GM12892 (cell line): ENCODE measurements at places on chromosomes 3 and 15.

GRCh38 chr3:104825116-104825515, 541.6 kb upstream of the ALCAM start:
- DNase-seq, result no peak

GRCh38 chr3:13045241-13045903, 27.9 kb downstream of the IQSEC1 start:
- DNase-seq, result no peak

- no peak for DNase-seq
These were observed 50.1 kb downstream of the RYR3 start for GRCh38 chr15:33360886-33361285.

GRCh38 chr15:67109141-67110034, 44.0 kb downstream of the SMAD3 start:
- no peak for DNase-seq

DNA sequence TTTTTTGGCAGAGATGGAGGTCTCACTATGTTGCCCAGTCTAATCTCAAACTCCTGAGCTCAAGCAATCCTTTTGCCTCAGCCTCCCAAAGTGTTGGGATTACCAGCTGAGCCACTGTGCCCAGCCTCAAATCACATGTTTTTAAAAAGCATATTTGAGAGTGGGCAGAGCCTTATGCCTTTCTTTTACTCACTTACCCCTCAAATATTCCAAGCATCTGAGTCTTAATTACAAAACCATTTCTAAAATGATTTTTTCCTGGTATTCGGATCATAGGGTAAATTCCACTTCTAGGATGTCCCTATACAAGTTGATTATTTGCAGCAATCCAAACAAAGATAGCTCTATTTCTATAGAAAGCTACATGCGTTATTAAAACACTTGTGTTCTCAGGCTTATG, 106.1 kb downstream of the RFTN1 start:
- no peak for DNase-seq

- no peak for DNase-seq
These were observed 4.8 kb downstream of the VEPH1 start for GRCh38 chr3:157498371-157498770.

GRCh38 chr3:172726380-172726779, 15.5 kb upstream of the NCEH1 start:
- no peak for DNase-seq

GRCh38 chr3:45367453-45367871, 20.9 kb upstream of the LARS2 start:
- DNase-seq, result no peak

GRCh38 chr3:132311841-132312240, 5.4 kb upstream of the ACP3 start:
- DNase-seq, result no peak

DNA sequence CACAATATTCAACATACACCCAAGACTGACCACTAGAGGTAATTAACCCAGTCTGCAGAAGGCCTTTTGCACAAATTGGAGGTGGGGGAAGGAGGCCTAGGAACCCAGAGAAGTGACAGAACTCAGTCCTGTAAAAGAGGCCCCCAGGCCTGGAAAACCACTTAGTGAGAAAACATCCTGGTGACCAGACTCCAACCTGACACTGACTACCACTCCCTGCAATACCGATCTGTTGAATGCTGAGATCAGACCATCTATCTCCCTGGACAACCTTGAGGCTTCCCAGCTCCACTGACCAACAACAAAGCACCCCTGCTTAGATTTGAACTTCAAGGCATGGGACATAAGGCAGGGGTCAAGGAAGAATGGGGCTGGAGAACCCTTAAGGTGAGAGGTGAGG, 261.9 kb upstream of the WNT5A start:
- DNase-seq, result no peak

DNA sequence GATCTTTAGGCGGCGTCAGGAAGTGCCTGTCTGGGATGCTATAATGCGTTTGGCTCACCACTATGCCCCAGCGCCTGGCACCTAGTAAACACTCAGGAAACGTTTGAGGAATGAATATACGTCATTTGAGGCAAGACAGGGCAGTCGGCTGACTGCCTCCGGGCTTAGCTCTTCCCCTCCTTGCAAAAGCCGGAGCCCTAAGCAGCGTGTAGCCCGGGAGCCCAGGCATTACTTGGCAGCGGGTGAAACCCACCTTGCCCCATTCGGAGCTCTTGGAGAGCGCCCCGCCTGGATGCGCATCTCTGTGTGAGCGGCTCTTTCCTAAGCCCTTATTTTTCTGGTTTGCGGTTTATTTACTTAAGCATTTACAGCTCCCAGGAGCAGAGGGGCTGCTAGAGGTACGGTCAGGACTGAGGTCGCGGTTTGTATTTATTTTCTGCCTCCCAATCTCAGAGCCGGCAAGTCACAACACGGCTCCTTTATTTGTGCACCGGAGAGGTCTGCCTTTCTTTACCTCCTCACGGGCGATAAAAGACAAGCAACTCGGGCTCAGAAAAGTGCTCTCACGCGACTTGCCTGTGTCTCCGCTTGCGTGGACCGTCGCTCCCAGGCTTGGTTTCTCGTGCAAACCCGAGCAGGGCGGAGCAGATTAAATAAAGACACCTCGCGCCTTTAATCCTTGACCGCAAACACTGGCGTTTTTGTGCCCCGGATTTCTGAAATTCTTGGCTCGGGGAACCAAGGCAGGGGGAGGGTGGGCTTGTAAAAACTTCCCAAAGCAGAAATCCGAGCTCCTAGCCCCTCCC, 737 bp upstream of the ITPR1 start:
- no peak for DNase-seq

DNA sequence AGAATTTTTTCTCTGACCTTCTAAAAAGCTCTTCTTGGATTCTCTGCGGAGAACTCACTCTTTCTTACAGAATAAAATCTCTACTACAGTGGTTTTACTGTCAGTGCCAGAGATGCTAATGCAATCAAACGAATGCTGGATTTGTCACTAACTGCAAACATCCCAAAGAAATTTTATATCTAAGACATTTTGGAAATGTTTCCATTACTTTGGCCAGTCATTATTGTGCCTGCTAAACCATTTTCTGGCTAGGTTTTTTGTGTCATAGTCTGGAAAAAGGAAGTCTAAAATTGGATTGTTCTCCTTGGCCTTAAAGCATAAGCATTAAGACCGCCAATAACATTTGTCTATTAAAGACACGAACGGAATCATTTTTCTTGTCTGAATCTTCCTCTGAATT, 54.0 kb downstream of the PLOD2 start:
- DNase-seq, result no peak

DNA sequence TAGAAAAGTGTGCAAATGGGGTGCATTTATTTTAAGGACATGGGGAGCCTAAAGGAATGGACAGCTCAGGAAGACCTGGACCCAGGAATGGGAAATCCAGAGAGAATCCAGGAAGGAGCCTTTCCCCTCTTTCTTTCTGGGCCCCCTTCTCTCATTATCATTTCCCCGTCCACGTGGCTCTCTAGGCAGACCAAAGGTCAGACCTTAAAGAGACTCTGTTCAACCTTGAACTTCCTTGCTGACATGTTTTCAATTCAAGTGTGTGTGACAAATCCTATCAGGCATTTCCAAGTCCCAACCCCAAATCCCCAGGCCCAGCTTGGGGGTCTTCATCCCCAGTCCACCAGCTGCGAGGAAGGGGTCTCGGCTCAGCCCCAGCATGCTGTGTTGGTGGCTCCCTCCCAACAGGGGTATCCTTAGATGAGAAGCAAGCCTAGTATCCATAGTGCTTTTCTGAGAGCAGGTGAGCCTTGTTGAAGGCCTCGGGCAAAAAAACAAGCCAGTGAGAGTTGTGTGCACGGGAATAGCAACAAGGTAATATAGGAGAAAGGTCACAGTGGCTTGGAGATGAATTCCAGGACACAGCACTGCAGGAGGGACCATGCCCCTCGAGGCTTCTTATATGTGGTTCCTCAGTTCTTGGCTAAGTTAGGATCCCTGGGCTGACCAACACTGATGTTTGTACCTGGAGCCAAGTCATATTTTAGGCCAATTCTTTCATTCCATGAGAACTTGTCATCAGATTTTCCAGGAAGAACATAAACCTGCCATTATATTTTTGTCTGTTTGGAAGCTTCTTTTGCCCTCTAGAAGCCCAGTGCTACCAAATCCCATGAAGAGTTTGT, 130.0 kb downstream of the ASB7 start:
- DNase-seq, result no peak

DNA sequence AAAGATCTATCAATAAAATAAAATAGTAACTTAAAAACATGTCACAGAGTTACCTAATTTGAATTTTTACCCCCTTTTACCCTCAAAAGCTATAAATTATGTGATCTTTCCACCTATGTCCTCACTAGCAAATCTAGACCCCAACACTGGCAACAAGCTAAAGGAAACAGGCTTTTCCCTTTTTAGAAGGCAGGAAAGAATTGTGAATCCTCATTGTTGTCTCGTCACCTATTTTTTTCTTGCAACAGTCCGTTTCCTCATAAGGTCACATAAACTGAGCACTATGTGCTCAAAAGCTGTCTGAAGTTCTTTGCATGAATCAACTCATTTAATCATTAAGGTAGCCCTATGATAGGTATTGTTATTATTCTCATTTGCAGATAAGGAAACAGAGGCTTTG, 34.6 kb upstream of the DAZL start:
- no peak for DNase-seq

DNA sequence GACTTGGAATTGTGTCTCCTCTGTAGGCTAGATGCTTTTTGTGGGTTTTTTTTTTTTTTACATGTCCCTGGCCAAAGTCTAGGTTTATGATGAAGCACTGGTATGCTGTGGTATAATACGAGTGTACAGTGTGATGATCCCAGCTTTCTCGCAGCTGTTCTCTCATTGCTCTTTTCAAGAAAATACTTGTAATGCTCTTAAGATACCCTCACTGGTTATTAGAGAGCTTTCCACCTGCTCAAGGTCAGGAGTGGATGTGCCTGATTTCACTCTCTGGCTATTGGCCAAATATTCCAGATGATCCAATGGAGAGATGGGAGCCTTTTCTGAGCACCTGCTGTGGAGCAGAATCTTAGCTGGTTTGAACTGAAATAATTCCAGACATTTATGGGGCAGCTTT, 215.1 kb downstream of the MYRIP start:
- no peak for DNase-seq

GRCh38 chr3:182023843-182024242, 312.1 kb downstream of the SOX2 start:
- DNase-seq, result no peak

GRCh38 chr15:79430901-79431635, 1.1 kb upstream of the MINAR1 start:
- no peak for DNase-seq

DNA sequence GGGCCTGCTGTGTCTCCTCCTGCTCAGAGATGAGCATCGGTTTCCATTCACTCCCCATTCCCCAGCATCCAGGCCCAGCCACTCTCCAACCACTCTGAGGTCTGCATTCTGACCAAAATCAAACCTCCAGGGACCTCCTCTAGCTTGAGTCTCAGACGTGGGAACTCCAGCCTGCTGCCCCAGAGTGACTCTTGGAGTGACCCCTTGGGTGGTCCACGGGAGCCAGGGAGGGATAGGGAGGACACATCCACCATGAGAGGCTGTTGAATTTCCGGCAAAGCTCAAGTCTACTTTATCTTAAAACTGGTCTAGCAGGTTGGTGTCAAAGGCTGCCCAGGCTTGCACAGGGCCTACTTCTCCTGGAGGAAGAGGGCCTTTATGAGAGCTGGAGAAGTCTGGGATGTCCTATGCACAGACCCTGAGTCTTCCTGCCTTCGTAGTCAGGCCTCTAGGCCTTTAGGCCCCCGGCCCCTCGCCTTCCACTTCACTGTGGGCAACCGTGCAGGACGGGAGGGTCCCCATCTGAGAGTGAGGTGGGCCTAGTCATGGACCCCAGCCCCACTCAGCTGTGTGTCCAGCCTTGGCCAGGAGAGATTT, 8.9 kb downstream of the CISH start:
- DNase-seq, result no peak

GRCh38 chr3:125316949-125317348, 58.2 kb downstream of the ZNF148 start:
- no peak for DNase-seq

DNA sequence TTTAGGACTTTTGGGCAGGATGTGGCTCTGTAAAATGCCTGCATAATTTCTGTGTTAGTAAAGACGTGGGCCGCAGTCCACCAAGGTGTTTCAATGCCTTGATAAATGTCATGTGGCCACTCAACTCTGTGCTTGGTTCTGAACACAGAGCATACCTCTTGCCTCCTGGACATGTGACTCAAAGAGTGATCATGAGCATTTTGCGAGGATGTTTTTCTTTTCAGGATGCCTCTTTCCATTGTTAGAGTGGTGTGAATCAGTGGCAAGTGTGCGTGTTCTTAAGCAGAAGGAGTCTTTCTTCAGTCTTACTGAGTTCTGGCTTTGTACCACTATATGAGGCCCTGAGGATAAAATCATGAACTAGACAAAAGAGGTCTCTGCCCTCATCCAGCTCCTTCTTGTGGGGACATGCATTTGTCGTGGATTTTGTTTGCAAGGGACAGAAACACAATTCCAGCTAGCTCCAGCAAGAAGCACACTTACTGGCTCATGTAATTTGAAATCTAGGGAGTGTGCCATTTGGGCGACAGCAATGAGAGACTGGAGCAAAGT, 363.4 kb downstream of the LRTM1 start:
- no peak for DNase-seq

- DNase-seq, result peak; percentile 2
These were observed 356.8 kb upstream of the NR2F2 start for GRCh38 chr15:95973566-95974256.

- DNase-seq, result peak; percentile 61
These were observed 345 bp upstream of the CDV3 start for GRCh38 chr3:133573054-133573628.

DNA sequence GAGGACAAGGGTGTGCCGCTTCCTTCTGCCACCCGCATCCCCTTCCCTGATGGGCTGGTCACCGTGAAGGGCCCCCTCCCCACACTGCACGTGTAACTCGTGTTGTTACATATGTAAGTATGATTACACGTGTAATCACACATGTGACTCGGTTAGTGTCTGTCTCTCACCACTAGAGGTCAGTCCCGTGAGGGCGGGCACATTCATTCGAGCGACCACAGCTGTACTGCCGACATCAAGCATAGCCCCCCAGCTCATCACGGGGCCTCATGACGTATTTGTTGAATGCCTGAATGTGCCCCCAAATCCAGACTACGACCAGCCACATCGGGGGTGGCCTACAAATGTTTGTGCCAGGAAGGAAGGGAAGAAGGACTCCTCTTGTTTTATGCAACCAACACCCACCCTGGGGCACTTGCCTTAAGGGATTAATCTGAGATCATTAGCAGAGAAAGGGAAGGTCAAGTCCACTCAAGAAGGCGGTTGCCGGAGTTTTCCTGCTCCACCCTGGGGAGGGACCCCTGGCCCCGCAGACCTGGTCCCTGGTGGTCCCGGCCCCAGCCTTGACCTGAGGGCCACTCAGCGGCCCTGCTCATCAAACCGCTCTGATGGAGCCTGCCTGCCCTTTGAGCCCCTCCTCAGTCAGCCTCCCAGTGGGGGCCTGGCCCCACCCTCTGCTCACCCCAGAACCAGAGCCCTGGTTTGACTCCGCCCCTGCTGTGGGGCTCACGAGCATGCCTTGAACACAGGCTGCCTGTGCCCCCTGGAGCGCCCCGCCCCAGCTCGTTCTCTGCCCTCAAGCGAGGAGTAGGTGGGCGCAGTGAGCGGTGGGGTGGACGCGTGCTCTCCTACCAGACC, 52.8 kb downstream of the RGMA start:
- DNase-seq, result no peak
